ENCODE measurements at places on chromosomes 2 and 18. TPM values are rescaled to one million over a fixed set of nuclear protein-coding genes. Genes with fewer than 3 reads are reported as not detected.

Gene AQP12B
- total RNA-seq: not detected

- no peak for DNase-seq
These were observed 38.3 kb downstream of the PAPOLG start for GRCh38 chr2:60794271-60794863.

Gene KLHL29
- total RNA-seq: 17.8 TPM

DNA sequence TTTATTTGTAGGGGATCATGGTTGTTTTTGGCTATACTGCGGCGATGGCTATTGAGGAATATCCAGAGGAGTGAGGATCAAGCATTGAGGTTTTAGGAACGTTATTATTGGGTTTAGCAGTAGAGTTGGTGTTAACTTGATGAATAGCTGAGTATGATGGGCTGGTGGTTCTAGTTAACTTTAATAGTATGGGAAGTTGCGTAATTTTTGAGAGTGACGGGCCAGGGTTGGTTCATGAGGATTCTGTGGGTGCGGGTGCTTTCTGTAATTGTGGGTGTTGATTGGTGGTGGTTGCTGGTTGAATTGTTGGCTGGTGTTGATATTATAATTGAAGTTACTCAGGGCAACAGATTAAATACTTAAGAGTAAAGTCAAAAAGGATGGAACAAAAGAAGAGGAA, 6.0 kb upstream of the RAB6D start:
- DNase-seq: no peak

DNA sequence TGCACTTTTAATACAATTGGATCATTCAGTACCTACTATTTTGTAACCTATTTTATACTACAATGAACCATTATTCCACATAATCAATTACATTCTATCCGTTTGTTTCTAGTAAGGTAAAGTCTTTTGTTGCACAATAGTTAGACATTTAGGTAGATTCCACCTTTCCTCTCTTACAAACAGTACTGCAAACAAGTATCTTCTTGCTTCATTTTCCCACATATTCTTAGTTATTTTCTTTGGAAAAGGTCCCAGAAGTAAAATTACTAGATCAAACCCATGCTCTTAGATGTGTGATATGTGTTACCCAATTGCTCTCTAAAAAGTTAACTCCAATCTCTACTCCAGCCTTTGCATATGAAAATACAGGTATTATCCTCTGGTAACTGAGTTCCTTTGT, 49.6 kb downstream of the SPIRE1 start:
- no peak for DNase-seq

Gene TM4SF20
- total RNA-seq: not detected

DNA sequence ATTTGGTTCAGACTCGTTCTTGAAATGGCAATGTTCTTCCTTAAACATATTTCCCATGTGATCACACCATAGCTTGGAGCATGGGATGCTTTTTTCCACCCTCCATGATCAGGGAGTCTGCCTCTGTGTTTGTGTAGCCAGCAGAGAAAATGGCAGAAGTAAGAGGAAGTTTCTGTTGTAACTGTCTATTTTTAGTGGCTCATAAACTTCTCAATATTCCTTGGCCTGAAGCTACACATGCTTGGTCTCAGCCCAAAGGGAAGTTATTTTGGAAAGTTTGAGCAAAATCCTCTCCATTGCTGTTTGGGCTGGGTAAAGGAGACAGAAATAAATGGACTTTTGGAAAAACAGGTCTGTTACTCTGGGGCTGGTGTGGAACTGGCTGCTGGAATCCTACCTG, 33.4 kb upstream of the ITGA6 start:
- DNase-seq: no peak

- no peak for DNase-seq
These were observed 152.1 kb downstream of the LPIN1 start for GRCh38 chr2:11898576-11898975.

GRCh38 chr18:62018034-62018758, 125.4 kb upstream of the RNF152 start:
- no peak for DNase-seq

Gene GALNT14
- 8.7 TPM for total RNA-seq

Gene DSEL
- 16.2 TPM for total RNA-seq

GRCh38 chr2:173762221-173762620, 203.0 kb downstream of the SP3 start:
- DNase-seq: no peak

Gene MGAT4A
- 71.6 TPM for total RNA-seq

All from dorsolateral prefrontal cortex (tissue), 122 donors.